ENCODE measurements at places on chromosomes 1 and 21. TPM values are rescaled to one million over a fixed set of nuclear protein-coding genes. Genes with fewer than 3 reads are reported as not detected.

DNA sequence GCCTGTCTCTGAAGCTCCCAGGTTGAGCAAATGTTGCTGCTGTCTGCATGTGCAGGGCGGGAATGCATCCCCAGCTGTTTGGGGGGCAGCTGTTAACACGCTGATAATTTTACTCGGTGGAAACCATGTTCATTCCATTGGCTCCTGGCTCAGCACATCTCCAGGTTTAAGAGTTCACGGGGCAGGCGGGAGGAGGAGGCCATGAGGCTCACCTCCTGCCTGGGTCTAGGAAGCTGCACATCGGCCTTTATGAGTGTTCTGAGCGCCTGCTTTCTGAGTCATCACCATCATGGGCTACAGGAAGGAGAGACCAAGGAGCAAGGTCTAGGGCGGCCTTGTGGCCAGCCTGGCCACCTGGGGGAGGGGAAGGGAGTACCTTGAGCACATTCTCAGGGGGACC, 29.7 kb downstream of the AJAP1 start:
- no peak overlapping the region for H3K4me3 ChIP-seq
- H3K27ac ChIP-seq, result no peak overlapping the region
- H3K4me1 ChIP-seq, result no peaks in the 10 kb centered on the region

DNA sequence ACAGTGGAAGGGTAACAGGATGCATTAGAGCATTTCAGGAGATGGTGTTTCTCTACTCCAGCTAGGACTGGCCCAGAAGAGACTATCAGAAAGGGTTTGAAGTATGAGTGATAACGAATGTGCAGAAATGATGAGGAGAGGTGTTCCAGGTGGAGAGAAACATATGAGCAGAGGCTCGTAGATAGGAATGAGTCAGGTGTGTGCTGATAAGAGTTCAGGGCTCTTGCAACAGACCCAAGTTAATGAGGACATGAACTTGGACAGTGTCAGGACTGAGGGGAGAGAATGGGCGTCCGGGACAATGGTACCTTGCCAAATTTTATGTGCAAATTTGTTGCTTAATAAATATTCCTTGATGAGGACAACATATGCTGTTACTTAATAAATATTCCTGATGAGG, 183.9 kb upstream of the NFIA start:
- H3K27ac ChIP-seq, result no peak overlapping the region
- H3K36me3 ChIP-seq, result no peaks in the 10 kb centered on the region
- peaks cover 2% of the 10 kb centered on the region for H3K27me3 ChIP-seq
- DNase-seq, result no peak
- H3K4me3 ChIP-seq, result no peak overlapping the region
- H3K4me1 ChIP-seq, result peaks cover 2% of the 10 kb centered on the region

GRCh38 chr1:115907092-115907491, 66.2 kb upstream of the NHLH2 start:
- H3K4me3 ChIP-seq, result no peak overlapping the region
- H3K4me1 ChIP-seq, result no peaks in the 10 kb centered on the region
- H3K27ac ChIP-seq, result no peak overlapping the region
- no peaks in the 10 kb centered on the region for H3K36me3 ChIP-seq

Gene PTAFR
- total RNA-seq, result 0.16 TPM

Gene OR2T27
- not detected for total RNA-seq
